K562 (cell line): ENCODE measurements at places on chromosomes 3 and 15. TPM values are rescaled to one million over a fixed set of nuclear protein-coding genes. Genes with fewer than 3 reads are reported as not detected.

The MINDY4B gene
- not detected in 2 replicates for total RNA-seq

The NRROS gene
- 13.0 and 13.8 TPM in 2 replicates for total RNA-seq

The DAZL gene
- not detected in 2 replicates for total RNA-seq

The LRTM1 gene
- total RNA-seq = not detected in 2 replicates
